ENCODE measurements at places on chromosomes 2 and 18. TPM values are rescaled to one million over a fixed set of nuclear protein-coding genes. Genes with fewer than 3 reads are reported as not detected.

Gene EGR4
- total RNA-seq = not detected

Gene FAM117B
- 7.8 TPM for total RNA-seq

Gene C2orf72
- total RNA-seq = 2.7 TPM

GRCh38 chr2:61549546-61549945 lies 11.4 kb upstream of the XPO1 start:
- no peak for DNase-seq

GRCh38 chr2:222837643-222838056 lies 23.2 kb upstream of the ACSL3 start:
- no peak for DNase-seq

GRCh38 chr18:9140381-9140780 lies 3.8 kb downstream of the ANKRD12 start:
- no peak for DNase-seq

DNA sequence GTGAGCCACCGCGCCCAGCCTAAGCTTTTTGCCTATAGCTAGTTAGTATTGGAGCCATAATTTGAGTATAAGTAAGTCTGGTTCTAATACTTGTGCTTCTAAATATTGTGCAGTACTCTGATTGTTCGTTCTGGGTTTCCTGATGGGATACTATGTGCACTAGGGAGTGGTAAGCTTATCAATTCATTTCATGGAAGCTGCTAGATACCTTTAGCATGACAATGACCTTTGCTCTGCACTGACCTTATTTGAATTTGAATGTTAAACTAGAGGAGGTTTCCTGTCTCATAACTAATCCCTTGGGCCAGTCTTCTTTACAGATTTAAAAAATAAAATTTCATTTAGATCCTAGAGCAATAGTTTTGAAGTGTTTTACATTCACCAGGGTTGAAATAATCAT lies 125.1 kb downstream of the GPD2 start:
- no peak for DNase-seq

GRCh38 chr2:238701341-238702206 lies 146.3 kb upstream of the TWIST2 start:
- no peak for DNase-seq

DNA sequence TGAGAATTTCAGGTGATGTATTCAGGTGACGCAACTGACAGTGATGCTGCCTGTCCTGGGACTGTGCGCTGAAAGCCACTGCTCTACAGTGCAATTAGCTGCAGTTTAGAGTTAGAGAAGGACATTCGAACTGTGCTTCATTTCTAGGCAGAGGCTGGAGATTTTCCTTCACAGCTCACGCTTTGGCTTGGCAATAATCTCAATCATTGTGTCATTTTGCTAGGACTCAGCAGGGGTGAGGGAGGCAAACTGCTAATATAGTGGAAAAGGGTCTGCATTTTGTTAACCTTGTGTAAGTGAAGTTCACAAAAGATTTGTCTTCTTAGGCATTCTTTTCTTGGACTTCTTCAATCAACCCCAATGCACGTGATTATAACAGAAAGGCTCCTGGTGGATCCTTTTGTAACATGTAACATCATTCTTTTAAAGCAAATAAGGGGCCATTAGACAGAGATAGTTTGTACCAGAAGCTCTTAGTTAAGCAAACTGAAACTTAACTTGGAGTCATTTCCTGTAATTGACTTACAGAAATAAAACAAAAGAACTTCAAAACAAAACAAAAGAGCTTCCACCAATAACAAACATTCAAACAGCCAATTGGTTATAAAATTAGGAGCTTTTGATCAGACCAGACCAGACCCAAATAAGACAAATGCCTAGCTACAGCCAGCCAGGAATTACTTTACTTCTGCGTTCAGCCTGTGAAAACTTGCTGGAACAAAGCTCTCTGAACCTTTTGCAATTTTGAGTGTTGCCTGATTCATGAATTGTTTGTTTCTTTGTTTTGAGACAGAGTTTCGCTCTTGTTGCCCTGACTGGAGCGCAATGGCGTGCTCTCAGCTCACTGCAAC lies 1376.3 kb upstream of the CELF4 start:
- no peak for DNase-seq

- no peak for DNase-seq
Observed at GRCh38 chr2:241302759-241303651, 12.5 kb downstream of the HDLBP start.

DNA sequence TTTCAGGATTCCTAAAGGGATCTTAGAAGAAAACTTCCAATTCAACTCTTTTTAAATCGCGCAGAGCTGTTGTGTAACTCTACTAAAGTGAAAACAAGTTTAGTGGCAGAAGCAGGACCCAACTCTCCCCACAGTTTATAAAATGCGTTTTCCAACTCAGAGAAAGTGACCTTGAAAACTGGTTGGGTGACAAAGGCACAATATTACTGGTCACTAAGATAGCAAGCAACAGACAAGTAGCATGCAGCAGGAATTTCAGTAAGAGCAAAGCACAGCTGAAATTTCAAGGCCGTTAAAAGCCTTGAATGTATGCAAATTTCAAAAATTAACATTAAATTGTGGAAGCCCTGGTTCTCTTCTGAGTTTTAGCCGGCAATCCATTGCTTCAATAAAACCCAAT lies 66.9 kb downstream of the STK39 start:
- no peak for DNase-seq

- no peak for DNase-seq
Observed at GRCh38 chr2:58645017-58645416, 403.9 kb upstream of the FANCL start.

DNA sequence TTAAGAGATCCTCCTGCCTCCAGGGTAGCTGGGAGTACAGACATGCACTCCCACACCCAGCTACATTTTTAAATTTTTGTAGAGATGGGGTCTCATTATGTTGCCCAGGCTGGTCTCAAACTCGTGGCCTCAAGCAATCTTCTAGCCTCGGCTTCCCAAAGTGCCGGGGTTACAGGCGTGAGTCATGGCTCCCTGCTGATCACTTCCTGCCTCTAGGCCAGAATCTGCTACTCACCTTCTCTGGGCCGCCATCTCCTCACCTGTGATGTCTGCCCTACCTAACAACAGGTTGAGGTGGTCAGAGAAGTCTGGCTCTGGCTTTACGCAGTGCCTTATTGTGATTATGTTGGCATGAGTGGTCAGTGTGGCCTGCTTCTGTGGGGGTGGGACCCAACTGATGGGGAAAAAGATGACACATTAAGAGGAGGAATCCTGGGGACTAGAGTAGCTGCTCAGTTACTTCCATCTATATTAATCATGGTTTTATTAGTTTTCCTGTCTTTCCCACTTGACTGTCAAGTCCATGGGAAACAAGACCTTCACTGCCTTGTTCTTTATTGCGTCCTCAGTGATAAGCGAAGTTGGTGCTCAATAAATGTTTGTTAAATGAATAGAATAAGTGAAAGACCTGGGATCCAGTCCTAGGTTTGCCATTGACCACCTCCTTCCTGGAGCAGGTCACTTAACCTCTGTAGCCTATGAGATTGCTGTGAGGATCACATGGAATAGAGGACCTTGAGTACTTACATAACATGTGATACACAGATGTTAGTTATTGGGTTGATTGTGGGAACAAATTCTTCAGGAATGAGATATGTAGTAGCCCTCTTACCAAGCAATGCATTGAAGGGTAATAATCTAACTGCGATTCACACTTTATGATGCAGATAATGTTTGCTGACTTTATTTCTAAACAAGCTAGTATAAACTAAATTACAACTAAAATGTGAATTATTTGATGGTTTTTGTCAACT lies 15.7 kb downstream of the KCTD1 start:
- DNase-seq = no peak
